ENCODE measurements at places on chromosomes 13 and 19. TPM values are rescaled to one million over a fixed set of nuclear protein-coding genes. Genes with fewer than 3 reads are reported as not detected.
A peak's percentile ranks its signal among the peaks of the same experiment; 100 is the strongest.

The FUT1 gene
- total RNA-seq = not detected

DNA sequence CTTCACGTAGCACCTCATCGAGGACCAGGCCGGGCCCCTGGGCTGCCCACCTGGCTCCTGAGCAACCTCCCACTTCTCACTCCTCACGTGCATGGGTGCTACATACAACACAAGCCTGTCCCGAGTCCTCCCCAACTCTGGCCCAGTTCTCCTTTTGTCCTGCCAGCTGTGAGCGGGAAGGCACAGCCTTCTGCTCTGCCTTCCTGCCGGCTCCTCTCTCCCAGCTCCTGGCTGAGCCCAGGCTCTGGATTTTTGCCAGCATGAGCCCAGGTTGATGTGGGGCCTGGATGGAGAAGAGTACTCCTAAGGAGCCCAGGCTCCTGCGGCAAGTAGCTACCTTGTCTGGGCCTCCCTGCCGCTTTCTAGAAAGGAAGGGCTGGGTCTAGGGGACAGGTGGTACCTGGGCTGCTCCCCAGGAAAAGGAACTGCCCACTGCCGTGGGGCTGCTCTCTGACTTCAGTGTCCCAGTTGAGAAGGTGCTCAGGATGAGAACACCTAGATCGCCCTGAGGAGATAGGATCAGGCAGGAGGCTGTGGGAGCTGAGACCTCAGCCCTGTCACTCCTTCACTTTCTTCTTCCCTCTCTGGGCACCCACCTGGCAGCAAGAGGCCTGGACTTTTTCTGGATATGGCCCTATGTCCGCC, 23.6 kb downstream of the LYL1 start:
- peak overlapping the region; percentile 60 for H3K27ac ChIP-seq
- peaks cover 1% of the 10 kb centered on the region for H3K4me1 ChIP-seq
- H3K27me3 ChIP-seq = no peaks in the 10 kb centered on the region
- no peak overlapping the region for H3K4me3 ChIP-seq
- no peaks in the 10 kb centered on the region for H3K36me3 ChIP-seq

GRCh38 chr13:75766636-75767035, 130.5 kb downstream of the LMO7 start:
- H3K4me3 ChIP-seq = peak overlapping the region; percentile 65
- H3K36me3 ChIP-seq = no peaks in the 10 kb centered on the region
- H3K27ac ChIP-seq = peak overlapping the region; percentile 86
- no peaks in the 10 kb centered on the region for H3K27me3 ChIP-seq

DNA sequence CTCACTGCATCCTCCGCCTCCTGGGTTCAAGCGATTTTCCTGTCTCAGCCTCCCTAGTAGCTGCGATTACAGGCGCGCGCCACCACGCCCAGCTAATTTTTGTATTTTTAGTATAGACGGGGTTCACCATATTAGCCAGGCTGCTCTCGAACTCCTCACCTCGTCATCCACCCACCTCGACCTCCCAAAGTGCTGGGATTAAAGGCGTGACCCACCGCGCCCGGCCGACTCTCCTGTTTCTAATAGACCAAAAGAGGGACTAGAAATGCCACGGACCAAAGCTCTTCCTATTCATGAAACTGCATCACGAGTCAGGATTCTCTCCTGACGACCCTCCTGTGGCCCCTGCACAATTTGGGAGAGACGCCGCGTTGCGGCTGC, 563 bp downstream of the ZNF43 start:
- DNase-seq = no peak
- H3K27ac ChIP-seq = peak overlapping the region; percentile 98
- H3K36me3 ChIP-seq = peaks cover 13% of the 10 kb centered on the region
- H3K4me3 ChIP-seq = peak overlapping the region; percentile 99
- no peaks in the 10 kb centered on the region for H3K27me3 ChIP-seq

DNA sequence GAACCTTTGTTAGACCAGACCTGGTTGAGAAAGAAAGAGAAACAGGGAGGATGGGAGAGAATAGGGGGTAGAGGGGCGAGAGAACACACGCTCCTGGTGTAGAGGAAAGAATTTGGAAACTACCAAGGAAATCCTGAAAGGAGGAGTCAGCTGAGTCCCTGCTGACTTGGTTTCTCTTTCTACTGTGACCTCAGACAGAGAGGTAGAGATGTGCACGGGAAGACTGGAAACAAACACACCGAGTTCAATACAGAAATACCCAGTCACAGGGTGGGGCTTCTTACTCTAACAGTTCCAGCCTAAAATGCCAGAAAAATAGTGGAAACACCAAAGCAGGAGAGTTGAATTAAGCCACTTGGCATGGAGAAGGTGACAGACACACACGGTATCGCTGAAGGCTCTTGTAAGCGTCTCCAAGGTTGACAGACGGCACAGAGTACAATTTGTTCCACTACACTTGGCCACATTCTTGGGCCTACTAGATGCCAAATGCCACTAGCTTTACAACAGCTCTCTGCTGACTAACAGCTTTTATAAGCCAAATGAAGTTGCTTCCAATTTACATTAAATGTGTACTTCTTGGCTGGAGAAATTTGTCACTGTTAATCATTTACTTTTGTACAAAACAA, 28.1 kb downstream of the LATS2 start:
- H3K36me3 ChIP-seq = no peaks in the 10 kb centered on the region
- no peaks in the 10 kb centered on the region for H3K27me3 ChIP-seq
- no peak overlapping the region for H3K4me3 ChIP-seq
- peaks cover 24% of the 10 kb centered on the region for H3K4me1 ChIP-seq

The GPR4 gene
- not detected for total RNA-seq

The ANKRD24 gene
- total RNA-seq = 2.2 TPM

The LRRC63 gene
- total RNA-seq = 0.52 TPM

DNA sequence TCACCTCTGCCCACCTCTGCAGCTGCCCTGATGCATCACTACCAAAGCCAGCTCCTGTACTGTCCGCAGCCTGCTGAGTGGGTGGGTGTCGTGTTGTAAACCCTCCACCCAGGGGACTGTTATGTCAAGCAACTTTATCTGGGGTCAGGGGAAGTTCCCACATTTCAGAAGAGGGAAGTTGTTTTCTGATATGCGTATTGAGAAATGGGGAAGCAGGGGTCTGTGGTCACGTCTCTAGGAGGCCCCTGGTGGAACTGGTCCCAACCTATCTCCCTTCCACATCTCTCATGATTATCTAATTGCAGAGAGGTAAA, 31.2 kb downstream of the CLEC17A start:
- H3K4me1 ChIP-seq = peaks cover 32% of the 10 kb centered on the region
- no peaks in the 10 kb centered on the region for H3K36me3 ChIP-seq
- H3K4me3 ChIP-seq = no peak overlapping the region
- no peak for DNase-seq
- H3K27me3 ChIP-seq = peaks cover 6% of the 10 kb centered on the region

GRCh38 chr13:50334944-50335343, 319.7 kb downstream of the KCNRG start:
- no peaks in the 10 kb centered on the region for H3K36me3 ChIP-seq
- no peaks in the 10 kb centered on the region for H3K27me3 ChIP-seq
- no peaks in the 10 kb centered on the region for H3K4me1 ChIP-seq
- DNase-seq = no peak
- no peak overlapping the region for H3K27ac ChIP-seq

The TRPM4 gene
- not detected for total RNA-seq

GRCh38 chr13:96822895-96823294, 171.4 kb downstream of the OXGR1 start:
- H3K4me1 ChIP-seq = no peaks in the 10 kb centered on the region
- no peak overlapping the region for H3K4me3 ChIP-seq
- no peak overlapping the region for H3K27ac ChIP-seq
- no peak for DNase-seq

DNA sequence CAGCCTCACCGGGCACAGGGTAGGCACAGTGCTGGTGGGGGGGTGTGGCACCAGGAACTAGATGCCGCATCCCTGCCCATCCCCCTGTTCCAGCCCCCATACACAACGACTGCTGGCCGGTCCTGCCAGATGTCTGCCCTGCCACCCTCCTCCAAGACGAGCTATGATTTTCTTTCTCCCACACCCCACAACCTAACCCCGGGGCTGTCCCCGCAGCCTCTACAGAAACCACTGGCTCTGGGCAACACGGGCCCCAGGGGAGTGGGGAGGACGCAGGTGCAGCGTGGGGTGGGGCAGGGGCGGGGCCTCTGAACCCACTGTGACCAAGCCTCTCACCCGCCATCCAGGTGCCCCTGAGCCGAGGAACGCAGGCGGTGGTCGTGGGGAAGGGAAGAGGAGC, 15.5 kb downstream of the PGLS start:
- peaks cover 31% of the 10 kb centered on the region for H3K4me1 ChIP-seq
- no peaks in the 10 kb centered on the region for H3K36me3 ChIP-seq
- DNase-seq = no peak
- peak overlapping the region; percentile 32 for H3K27ac ChIP-seq

DNA sequence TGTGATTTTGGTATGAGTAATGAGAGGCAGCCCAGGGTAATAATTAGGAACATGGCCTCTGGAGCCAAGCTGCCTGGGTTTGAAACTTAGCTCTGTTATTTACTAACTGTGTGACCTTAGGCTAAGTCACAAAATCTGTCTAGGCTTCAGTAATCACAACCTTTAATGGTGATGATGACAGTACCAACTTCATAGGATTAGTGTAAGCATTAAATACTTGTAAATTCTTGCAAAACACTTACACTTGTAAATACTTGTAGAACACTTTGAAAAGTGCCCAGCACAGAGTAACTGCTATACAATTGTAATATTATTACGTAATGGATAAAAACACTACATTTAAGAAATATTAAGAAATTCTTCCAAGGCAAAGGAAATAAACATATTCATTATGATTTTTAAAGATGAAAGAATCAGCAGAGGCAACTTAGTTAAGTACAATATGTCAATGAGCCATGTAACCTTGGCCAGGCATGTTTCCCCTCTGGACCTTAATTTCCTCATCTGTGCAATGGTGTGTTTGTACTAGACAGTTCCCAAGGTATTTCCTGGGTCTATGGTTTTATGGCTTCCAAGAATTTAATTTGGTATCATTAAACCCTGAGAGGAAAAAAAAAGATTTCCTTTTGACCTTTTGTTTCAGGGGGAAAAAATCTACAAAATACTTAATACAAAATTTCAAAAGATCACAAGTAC, 628.5 kb upstream of the KLHL1 start:
- H3K4me3 ChIP-seq = no peak overlapping the region
- no peaks in the 10 kb centered on the region for H3K4me1 ChIP-seq
- no peak for DNase-seq
- no peak overlapping the region for H3K27ac ChIP-seq
- no peaks in the 10 kb centered on the region for H3K36me3 ChIP-seq

- H3K4me3 ChIP-seq = peak overlapping the region; percentile 82
- H3K27me3 ChIP-seq = no peaks in the 10 kb centered on the region
- H3K36me3 ChIP-seq = peaks cover 17% of the 10 kb centered on the region
- no peak for DNase-seq
- H3K27ac ChIP-seq = peak overlapping the region; percentile 97
Measured at GRCh38 chr13:111177921-111178320, 62.8 kb downstream of the ARHGEF7 start.

DNA sequence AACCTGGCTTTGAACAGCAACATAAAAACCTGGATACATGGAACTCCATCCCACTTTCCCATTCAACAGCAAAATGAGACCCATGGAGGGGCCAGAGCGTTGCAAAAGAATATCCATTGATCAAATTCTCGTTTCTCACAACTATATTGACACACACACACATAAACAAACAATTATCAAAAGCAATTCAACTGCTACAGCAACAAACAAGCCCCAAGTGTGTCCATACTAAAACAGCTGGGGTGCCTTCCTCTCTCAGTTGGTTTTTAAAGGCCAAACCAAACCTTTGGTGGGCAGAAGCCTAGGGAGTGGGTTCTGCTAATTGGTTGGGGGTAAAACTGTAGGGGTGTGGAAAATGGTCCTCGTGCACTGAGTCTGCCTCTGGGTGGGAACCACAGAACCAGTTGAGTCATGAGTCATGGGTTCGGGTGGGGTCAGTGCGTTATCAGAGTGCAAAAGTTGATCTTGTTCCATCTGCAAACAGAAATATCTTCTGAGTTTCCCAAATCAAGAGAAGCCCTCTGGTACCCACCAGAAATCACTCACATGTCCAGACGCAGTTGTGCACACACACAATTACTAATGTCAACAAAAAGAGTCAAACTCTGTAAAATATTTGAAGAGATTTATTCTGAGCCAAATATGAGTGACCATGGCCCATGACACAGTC, 18.5 kb downstream of the GPR42 start:
- no peak overlapping the region for H3K27ac ChIP-seq
- H3K36me3 ChIP-seq = no peaks in the 10 kb centered on the region
- no peak overlapping the region for H3K4me3 ChIP-seq

DNA sequence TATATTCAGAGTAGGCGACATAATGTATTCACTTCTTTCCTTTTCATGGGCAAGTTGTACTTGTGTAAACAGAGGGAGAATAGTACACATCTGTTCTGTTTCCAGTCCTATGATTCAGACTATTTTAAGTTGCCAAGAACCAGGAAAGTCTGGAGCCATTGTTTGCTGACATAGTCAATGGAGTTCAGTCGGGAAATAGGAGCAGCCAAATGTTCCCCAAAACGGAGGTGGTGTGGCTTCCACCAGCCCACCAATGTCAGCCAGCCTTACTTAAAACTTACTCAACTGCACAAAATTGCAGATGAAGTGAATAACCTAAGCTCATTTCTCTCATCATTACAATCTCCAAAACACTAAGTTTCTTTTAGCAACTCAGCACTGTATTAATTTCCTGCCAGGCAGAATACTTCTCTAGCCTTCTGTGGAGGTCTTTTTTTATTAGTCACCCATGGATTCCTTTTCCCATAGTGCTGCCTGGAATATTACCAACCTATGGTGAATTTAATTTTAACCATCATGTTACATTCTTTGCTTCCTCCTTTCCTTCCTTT, 22.3 kb upstream of the CSNK1A1L start:
- no peaks in the 10 kb centered on the region for H3K36me3 ChIP-seq
- no peak overlapping the region for H3K4me3 ChIP-seq
- H3K27me3 ChIP-seq = peaks cover 8% of the 10 kb centered on the region
- H3K27ac ChIP-seq = no peak overlapping the region

- no peak for DNase-seq
- no peak overlapping the region for H3K27ac ChIP-seq
- H3K4me1 ChIP-seq = no peaks in the 10 kb centered on the region
- H3K27me3 ChIP-seq = no peaks in the 10 kb centered on the region
- no peaks in the 10 kb centered on the region for H3K36me3 ChIP-seq
- no peak overlapping the region for H3K4me3 ChIP-seq
Measured at GRCh38 chr19:29772696-29773095, 39.1 kb upstream of the CCNE1 start.

- H3K27ac ChIP-seq = peak overlapping the region; percentile 80
- H3K27me3 ChIP-seq = no peaks in the 10 kb centered on the region
- DNase-seq = no peak
- H3K4me1 ChIP-seq = peaks cover 81% of the 10 kb centered on the region
- peaks cover 38% of the 10 kb centered on the region for H3K36me3 ChIP-seq
Measured at GRCh38 chr19:5972355-5972731, 5.6 kb downstream of the RANBP3 start.

The FBN3 gene
- total RNA-seq = not detected

- no peak overlapping the region for H3K27ac ChIP-seq
- DNase-seq = no peak
- H3K27me3 ChIP-seq = peaks cover 10% of the 10 kb centered on the region
- H3K4me3 ChIP-seq = no peak overlapping the region
Measured at GRCh38 chr13:32033744-32034143, 2.2 kb downstream of the FRY start.
